ENCODE measurements at places on chromosomes 16 and 17.

DNA sequence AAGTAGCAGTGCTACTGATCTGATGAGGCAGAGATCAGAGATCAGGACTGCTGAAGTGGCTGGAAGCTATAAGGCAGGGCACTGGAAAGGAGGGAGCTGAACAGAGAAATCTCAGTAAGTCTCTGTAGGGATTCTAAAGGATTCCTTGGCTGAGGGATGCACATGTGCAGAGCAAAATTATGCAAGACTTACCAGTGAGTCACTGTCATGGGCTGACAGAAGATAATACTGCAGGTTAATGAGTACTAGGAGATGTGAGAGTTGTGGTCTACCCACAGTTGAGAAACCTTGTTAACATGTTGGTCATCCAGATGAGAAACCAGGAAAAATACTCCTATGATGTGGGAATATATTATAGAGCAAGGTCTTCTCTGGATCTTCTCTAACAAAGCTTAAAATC is 378.1 kb downstream of the HAPSTR1 start:
- DNase-seq, result no peak

DNA sequence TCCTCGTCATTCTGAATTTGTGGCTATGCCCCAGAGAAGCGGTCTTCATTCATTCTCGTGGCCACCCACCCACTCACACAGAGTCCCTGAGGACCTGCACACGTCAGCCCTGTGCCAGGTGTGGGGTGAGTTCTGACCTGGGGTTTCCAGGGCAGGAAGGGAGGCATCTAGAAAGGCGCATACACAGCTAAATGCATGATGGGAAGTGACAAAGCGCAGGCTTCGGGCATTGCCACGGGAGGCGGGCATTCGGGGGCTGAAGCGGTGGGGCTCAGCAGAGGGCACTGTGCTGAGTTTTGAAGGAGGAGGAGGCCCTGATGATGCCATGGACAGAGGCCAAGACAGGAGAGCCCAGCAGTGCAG is 10.9 kb downstream of the UBALD2 start:
- no peak for DNase-seq

DNA sequence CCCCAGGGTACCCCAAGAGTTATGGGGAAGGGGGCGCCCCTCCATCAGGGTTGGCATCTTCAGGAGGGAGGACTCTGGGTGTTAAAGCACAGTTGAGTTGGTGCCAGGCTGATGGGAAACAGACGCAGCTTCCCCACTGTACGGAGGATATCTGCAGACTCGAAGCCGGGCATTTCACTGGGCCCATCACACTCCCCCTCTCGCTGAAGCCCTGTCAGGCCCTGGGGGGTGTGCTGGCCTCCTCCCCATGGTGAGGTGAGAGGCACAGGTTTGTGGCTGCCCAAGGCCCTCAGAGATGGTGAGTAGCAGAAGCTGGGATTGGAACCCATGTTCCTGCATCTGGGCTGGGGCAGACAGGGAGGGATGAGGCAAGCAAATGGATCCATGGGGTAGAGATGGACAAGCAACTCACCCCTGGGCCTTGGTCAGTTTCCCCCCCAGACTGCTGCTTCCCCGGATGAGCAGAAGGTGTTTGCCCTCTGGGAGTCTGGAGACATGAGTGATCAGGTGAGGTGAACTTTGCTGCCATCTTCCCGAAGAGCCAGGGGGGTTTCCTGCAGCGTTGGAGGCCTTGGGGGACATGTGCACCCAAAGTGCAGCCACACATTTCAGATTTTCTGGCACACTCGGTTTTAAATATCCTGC is 31.0 kb downstream of the POLR3E start:
- no peak for DNase-seq

- no peak for DNase-seq
These were observed 112.1 kb downstream of the PRKCB start for GRCh38 chr16:23947838-23948237.

DNA sequence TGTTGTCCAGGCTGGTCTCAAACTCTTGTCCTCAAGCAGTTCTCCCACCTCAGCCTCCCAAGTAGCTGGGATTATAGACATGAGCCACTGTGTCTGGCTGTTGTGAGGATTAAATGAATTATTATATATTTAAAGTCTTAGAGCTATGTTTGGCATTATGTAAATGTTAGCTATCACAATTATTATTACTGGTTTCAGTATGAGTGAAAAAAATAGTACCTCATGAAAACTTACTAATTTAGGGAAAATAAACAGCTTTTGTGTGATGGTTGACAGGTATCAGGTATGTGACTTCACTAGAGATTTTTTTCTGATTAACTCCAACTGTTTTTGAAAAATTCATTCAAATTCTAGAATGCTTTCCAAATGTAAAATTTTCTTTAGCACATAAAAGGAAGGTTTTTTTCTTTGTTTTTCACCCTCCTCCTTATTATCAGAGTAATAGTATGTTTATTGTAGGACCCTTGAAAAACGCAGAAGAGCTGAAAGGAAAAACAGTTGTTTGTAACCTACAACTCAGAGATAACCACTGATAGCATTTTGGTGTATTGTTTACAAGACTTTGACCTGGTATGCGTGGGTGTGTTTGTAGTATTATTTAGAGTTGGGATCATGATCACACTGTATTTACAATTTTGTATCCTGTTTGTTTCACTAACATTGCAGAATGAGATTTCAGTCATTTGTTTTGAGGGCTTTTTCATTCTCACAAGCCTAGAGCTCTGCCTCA is 13.2 kb downstream of the NLK start:
- DNase-seq, result no peak

DNA sequence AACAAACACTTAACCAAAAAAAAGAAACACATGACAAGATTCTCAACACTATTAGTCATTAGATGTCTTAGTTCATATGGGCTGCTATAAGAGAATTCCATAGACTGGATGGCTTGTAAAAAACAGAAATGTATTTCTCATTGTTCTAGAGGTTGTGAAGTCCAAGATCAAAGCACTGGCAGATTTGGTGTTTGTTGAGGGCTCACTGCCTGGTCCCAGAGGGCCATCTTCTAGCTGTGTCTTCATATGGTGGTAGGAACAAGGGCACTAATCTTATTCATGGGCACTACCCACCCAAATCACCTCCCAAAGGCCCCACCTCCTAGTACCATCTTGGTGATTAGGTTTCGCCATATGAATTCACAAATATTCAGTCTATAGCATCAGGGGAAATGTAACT is 162.5 kb upstream of the SDK2 start:
- no peak for DNase-seq

DNA sequence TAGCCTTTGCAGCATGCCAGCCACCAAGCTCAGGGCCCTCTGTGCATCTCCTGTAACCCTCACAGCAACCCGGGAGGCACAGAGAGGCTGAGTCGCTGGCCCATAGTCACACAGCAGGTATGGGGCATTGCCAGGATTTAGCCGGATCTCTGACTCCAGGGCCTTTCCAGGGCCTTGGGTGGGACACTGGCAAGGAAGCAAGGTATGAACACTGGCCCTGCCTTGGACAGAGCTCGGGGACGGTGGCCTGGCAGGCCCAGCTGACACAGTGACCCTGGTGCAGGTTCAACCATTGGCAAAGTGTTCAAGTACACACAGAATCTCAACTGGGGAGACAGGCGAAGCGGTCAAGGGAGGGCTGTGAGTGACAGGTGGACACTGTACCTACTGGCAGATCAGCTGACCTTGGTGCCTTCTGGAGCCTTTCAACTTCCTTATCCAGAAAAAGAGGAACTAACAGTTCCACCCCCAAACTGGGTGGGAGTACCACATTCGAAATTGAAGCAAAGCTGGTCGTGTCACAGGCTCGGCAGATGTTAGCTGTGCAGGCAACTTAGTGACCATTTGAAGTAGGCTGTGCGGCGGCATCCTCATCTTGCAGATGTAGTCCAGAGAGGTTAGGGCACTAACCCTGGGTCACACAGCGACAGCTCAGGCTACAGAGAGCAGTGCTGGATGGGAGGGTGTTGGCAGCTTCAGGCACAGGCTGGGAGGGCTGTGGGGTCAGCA is 287.4 kb downstream of the SEC14L1 start:
- no peak for DNase-seq

DNA sequence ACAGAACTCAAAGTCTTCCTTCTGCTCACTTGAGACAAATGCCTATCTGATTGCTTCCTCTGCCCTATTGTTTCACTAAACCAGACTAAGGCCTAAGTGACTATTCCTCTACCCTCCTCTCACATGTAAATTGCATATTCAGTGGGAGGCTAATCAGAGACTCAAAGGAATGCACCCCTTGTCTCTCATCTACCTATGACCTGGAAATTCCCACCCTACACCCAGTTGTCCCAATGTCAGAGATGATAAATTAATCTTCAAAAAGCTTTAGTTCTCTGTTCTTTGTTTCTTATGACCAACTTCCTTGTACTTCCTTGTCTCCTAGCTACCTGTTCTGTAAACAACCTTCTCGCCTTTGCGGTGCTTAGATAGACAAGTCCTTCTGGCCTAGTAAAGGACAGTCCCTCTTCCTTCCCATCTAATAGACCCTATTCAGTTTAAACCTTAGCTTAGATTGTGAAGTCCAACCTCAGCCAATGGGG is 76.0 kb downstream of the EMP2 start:
- DNase-seq, result no peak

DNA sequence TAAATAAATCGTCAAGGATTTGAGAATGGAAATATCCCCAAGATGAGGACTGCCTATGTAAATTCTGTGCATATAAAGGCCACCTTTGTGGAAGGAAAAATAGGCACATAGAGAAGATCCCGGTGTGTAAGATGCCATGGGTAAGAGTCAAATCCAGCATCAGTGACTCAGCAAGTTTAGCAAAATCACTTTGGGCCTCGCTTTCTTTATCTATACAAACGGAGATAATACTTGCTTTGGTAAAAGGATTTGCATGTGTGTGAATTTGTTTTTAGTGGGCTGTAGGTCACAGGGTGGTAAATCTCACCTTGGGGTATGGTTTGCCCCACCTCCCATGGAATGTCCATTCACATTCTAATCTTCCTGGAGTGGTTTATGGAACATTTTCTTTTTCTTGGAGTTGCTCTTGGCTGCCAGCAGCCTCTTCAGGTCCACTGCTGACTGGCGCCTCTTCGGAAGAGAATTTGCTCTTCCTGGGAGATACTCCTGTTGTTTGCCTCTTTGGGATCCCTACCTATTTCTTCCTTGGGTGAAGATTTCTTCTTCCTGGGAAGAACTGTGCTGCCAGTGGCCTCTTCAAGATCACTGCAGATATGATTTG is 587.6 kb downstream of the CDH11 start:
- no peak for DNase-seq

DNA sequence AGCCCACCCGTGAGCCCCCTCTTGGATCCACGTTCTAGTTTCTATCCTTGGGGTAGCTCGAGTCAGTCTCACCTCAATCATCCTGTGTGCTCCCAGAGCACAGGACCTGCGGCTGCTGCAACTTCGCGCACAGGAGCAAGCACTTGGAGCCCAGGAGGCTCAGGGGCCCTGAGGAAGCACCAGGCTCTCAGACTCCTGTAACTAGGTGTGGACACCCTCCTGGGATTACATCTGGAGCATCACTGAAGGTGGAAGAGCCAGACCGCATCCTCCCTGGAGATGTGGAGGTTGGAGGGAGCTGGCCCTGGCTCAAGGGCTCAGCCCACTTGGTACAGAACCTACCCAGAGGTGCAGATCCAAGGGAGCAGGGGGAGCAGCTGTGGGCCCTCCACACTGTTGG is 2.7 kb downstream of the HBQ1 start:
- DNase-seq, result no peak

GRCh38 chr17:7440113-7440833 is 961 bp downstream of the FGF11 start:
- DNase-seq, result no peak

Measured in stimulated activated CD4-positive, alpha-beta T cell treated with anti-CD3 and anti-CD28 coated beads, Interleukin-15, amount 100 ng/mL, for 1 hour (primary cell).